ENCODE measurements at places on chromosomes 11 and 22.

DNA sequence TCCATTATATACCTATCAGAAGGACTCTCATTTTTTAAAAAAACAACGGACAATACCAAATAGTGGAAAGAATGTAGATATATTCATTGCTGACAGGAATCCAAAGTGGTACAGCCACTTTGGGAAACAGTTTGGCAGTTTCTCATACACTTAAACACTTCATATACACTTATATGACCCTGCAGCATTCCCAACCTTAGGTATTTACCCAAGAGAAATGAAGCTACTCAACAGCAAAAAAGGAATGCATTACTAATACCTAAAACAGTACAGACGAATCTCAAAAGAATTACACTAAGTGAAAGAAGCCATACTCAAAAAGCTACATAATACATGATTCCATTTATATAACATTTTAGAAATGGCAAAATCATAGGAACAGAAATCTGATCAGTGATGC lies 51.5 kb downstream of the RBFOX2 start:
- DNase-seq: no peak

DNA sequence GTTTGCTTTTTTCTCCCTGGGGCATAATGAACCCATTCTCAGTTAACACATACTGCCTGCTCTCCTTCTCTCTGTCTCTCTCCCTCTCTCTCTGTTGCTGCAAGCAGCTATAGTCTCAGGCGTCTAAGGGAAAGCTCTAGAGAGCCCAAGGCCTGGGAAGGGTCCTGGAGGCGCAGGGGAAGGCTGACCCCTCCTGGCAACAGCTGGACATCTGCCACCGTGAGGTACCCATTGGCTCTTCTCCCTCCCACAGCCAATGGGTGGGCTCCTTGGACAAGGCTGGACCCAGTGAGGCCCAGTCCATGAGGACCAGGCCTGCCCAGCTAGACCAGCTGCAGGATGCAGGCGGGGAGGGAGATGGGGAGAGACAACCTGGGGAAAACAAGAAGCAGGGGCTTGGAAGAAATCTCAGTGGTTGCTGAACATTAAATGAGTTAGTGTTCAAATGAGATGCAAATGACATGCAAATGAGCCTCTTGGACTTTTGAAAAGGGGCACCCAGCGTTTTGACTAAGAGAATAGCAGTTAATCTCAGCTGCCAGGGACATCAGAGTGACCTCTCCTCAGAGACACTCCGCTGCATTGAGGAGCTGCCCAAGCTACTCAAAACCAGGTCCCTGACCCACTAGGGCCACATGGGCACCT lies 349.7 kb downstream of the BUD13 start:
- DNase-seq: no peak

GRCh38 chr11:61056571-61056970 lies 45.7 kb upstream of the CD5 start:
- DNase-seq: no peak

- no peak for DNase-seq
These were observed 61.3 kb downstream of the MACROD1 start for GRCh38 chr11:64104632-64105031.

DNA sequence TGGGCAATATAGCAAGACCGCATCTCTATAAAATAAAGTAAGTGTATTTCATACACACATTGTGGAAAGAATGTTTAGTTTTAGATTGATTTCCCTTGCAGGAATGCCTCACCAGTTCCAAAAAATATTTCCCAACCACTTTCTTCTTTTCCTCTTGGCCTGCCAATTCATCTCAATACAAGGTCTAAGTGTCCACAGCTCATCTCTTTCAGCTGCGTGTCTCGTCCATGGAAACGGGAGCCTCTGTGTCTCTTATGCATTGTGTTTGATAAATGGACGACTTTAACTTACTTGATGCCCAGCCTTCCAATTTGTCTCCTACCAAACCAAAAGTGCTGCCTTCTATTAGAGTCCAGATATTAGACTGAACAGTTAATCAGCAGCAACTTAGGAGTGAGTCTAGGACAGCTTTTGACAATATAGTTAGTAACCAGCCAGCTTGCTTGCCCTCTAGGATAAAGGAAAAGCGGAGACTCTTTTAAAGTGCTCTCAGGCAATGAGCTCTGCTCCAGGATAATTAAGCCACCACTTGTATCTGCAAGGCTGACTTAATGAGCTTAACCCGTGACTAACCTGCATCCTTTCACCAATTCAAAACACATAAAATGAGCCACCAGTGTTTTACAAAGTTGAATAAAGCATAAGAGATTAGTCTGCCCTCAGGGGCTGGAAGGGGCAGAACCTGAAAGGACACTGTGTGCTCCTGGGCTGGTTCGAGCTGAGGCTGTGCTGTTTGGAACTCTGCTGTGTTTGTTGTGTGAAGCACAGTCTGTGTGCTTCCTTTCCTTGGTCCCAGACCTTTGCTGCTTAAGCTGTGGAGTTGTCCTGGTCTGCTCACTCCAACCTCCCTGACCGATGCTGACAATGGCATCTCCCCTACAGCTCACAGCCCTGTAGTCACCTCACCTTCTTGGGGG lies 27.5 kb downstream of the FBXO7 start:
- DNase-seq: no peak

DNA sequence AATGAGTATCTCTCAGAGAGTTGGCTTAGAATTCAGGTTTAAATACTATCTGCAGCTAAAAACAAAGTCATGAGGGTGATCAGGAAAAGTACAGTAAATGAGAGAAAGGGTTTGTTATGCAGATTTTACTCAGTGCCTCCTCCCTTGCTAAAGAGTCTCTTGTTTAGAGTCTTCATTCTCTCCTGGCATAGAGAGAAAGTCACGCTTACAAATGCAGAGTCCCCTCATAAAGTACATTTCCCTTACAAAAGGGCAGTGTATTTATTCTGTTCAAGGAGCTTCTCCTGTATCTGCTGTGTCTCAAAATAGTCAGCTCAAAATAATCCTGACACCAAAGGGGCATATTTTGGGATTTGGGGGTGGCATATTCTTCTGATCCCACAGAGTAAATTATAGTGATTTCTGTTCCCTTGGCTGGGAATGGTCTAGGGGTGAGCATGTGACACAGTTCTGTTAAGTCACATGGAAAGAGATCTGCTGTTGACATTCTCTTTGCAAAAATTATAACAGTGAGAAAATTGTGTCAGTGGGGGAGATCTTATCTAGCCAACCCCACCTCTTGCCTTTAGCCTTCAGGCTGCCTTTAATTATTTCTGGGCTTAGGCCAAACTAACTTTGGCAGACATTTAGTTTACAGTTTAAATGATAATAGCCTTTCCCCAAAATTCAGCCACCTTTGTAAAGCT lies 102.9 kb downstream of the MTNR1B start:
- DNase-seq: no peak

DNA sequence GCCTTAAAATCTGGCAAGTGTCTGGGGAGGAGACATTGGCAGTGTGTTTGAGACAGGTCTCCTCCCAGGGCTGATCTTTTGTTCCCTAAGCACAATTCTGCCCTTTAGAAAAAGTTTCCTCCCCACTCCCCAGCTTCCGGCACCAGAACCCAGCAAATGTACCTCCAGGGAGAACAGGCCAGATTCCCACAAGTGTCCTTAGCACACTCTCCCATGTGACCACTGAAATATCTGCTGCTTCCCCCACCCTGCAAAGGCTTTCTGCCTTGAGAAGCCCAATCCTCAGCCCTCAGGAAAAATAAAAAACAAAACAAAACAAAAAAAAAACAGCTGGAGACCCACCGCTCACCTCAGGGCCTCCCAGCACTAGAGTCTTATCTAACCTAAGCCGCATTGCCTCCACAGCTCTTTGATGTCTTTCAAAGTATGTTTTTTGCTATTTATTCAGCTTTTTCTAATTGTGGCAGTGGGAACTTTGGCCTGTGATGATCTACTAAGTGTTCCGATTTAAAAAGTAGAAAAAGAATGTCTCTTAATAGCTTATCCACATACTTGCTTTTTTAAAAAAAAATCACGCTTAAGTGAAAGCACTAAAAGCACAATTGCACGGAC lies 29.0 kb upstream of the FBLN1 start:
- no peak for DNase-seq

DNA sequence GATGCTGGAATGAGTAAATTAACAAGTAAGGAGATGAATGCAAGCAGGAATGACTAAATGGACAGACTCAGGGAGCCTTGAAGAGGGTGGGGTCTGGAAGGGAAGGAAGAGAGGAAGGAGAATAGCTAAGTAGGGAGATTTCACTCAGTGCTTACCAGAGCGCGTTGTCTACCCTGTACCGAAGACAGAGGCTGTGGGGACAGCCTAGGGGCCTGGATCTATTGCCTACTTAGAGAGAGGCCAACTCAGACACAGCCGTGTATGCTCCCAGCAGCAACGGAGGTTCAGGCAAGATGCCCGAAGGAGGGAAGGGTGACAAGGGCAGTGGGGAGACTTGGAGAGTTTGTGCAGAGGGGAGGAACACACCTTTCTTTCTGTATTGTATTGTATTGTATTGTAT lies at the start of gene FOLR2:
Gene FOLR2, plus strand, starts transcription at position 157 of the 400 bp plus-strand sequence. CDS start 1,791 bp downstream, outside the sequence.
- DNase-seq: no peak

GRCh38 chr11:30889143-30889794 lies 303.1 kb upstream of the MPPED2 start:
- no peak for DNase-seq

DNA sequence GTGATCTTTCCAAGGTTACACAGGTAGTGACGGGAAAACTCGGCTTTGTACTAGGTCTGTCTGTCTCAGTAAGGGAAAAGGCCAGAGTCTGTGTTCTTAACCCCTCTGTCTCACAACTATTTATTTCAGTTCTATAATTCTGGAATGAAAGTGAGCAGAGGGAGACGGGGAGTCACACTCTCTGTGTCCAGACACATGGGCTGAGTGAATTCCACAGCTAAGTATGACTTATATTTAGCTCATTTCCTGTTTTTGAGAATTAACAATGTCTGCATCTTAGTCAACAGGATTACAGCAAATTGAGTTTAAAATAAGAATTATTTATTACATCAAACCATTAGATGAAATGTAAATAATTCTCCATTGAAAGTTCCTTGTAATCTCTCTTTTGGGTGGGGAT lies 62.5 kb upstream of the OR4B1 start:
- DNase-seq: no peak

- DNase-seq: no peak
These were observed 985 bp downstream of the MPZL2 start for GRCh38 chr11:118263112-118263511.

DNA sequence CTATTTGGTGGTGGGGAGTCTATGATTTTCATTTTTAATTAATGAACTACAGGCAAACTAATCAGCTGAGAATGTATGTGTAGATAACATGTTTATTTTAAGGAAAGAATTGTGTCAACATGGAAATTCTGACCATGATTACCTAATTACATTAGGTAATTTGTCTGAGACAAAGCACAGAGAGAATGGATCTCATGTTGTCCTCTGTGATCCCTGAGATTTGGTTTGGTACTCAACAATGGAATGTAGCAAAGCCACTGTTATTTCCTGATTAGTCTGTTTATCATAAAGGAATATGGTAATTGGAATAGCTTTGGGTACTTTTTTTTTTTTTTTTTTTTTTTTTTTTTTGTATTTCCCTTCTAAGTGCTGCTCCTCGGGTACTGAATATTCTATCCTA lies 718.8 kb upstream of the ARHGAP42 start:
- DNase-seq: no peak

DNA sequence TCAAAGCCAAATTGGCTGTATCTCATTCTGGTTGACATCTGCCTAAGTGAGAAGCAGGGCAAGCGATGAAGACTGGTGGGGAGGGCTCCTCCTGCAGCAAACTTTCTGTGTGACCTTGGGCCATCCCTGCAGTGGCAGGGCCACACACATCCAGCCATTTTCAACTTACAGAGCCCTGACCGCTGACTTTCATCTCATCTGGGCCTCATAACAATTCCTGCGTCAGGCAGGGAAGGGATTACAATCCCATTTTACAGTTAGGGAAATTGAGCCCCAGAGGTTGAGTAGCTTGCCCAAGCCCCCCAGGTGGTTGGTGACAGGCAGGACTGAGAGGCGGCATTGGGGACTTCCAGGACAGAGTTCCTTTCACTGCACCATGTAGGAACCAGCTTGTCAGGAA lies 21.9 kb downstream of the TPBGL start:
- no peak for DNase-seq

- no peak for DNase-seq
These were observed 273.9 kb downstream of the TBC1D22A start for GRCh38 chr22:47036352-47036751.

DNA sequence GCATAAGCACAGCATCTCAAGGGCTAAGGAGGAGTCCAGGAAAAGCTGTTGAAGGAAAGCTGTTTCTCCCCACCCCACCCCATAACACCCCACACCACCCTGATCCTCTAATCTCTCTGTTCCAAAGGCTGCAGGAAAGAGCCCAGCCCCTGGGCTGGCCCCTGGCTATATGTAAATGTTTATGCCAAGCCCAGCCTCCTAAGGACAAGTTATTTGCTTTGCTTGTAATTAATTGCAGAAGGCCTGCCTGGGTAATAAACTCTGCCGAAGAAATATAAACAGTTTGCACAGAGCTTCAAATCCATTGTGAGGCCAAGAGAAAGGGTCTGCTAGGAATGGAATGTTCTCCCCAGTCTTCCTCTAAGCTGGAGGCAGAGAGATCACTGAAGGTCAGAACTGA lies 21.2 kb downstream of the ARRB1 start:
- DNase-seq: no peak

GRCh38 chr11:57294225-57295131 lies 30.3 kb downstream of the TNKS1BP1 start:
- DNase-seq: no peak

- DNase-seq: peak; percentile 16
These were observed 7.5 kb upstream of the WEE1 start for GRCh38 chr11:9565822-9566560.

- no peak for DNase-seq
These were observed 57.6 kb downstream of the PLEKHA7 start for GRCh38 chr11:16956538-16957153.

DNA sequence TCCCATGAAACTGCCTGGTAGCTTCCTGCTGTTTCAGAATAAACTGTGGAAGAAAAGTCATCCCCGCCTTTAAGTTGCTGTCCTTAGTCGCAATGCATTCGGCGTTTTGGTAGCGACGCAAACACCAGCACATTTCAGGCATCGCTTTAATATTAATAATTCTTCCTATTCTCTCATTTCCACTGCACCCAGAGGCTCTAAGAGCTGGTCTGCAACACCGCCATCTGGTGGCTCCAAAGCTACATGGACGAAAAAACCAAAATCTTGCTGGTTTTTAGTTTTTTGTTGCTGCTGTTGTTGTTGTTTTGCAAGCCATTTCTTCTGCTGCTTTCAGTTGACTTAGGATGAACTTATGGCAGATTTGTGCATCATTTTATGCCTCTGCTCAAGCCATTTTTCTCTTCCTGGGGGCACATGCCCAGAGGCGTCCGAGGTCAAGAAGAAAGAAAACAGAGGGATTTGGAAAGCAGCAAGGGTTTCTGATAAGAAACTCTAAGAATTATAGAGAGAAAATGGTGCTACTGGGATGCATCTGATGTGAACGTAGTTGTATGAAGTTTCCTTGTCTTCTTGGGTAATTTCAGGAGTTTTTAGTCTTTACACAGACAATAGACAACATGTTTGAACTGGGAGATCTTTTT lies 345.4 kb upstream of the KIRREL3 start:
- no peak for DNase-seq

- peak; percentile 90 for DNase-seq
These were observed at the start of gene PPM1F for GRCh38 chr22:21952586-21953571. Gene PPM1F, minus strand, starts transcription at chr22:21952848. Its CDS starts 6,800 bp downstream, at chr22:21946048.
